Cortex of kidney (tissue), 1 donor: ENCODE measurements at places on chromosomes 2 and 18.

- DNase-seq: no peak
Measured at GRCh38 chr2:202133200-202133908, 60.3 kb downstream of the KIAA2012 start.

DNA sequence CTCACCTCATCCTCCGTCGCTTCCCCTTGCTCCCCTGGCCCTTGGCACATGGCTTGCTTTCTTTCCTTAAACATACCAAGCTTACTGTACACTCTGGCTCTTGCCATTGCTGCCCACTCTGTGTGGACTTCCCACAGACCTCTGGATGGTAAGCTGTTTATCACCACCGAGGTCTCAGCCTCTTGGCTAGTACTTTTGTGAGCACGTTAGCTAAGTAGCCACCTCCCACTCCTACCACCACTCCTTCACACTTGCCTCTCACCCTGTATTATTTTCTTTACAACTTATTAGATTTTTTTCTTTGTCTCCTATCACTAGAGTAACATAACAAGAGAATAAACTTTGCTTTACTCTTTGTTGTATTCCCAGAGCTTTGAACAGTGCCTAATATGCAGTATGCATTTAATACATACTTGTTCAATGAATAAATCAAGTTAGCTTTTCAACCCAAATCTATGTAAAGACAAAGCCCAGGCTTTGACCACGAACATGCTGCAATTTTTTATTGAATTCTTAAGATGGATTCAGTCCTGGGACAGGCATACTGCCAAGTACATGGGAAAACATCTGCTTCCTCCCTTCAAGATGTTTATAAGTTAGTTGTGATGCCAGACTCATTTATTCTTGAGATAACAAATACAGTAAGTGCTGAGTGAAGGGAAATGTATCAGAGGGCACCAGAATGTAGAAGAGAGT lies 25.0 kb upstream of the MSGN1 start:
- DNase-seq: no peak

DNA sequence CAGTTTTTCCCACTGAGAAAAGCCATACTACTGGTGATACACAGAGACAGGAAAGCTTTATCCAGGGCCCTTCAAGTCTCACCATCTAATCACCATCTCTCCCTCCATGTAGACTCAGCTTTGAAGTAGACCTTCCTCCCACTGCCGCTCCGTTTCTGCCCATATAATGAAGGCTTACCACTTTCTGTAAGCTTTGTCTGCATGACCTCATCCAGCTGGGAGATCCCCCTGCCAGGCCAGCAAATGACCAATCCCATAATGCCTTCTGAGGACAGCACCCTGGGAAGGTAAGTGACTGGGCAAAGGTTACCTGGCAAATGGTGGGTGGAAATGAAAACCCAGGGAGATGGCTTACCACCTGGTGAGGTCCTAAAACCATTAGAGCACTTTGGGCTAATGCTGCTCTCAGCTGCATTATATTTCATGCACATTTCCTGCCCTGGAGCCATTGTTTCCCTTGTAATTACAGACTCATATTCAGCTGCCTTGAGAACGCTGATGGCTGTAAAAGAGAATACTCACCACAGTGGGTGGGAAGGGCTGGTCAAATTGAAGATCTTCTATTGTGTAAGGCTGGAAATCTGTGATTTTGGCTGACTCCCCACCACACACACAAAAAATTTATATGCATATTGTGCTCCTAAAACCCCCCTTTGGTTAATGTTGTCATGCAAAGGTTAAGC lies 350.7 kb upstream of the SYT4 start:
- DNase-seq: no peak

- DNase-seq: no peak
Measured at GRCh38 chr2:216842636-216843035, 17.2 kb downstream of the TNP1 start.

DNA sequence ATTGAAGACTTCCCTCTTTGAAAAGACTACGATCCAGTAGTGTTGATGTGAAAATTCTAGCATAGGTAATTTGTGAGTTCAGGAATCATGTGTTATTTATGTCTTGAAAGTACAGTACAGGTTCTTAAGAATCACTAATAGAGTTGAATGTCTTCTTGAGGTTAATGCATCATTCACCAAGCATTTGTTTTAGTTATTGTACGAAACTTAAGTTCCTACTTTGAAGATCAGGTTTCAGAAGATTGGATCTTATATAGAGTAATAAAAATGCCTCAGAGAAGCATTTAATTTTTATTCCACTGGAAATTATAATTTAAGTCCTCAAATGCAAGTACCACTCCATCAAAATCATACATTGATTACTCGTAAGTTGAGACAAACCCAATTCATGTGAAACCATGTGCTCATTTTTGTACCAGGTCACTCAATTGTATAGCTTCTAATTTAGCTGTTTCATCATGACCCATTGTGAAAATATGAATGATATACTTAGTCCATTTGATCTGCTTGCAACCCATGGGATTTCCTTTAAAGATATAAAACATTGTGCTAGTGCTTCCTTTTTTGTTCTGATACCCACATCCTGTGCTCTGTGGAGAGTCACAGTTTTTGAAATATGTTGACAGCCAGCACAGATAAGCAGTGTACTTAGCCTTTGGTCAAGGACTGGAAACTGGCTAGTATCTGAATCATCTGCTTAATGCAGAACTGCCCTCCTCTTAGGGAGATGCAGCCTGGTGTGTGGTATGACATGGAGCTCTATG lies 22.5 kb upstream of the RAB27B start:
- DNase-seq: no peak

- DNase-seq: no peak
Measured at GRCh38 chr2:134307334-134307733, 53.5 kb downstream of the MGAT5 start.

GRCh38 chr2:239230318-239231052 lies 170.3 kb downstream of the HDAC4 start:
- no peak for DNase-seq
